ENCODE measurements at places on chromosomes 5 and 9.
A peak's percentile ranks its signal among the peaks of the same experiment; 100 is the strongest.

- H3K27ac ChIP-seq = no peak overlapping the region
- no peaks in the 10 kb centered on the region for H3K27me3 ChIP-seq
- no peaks in the 10 kb centered on the region for H3K36me3 ChIP-seq
- no peak overlapping the region for H3K4me3 ChIP-seq
- DNase-seq = no peak
Measured at GRCh38 chr9:134725605-134725940, 84.0 kb downstream of the COL5A1 start.

GRCh38 chr5:1278656-1279442, 16.0 kb downstream of the TERT start:
- H3K27me3 ChIP-seq = no peaks in the 10 kb centered on the region
- no peaks in the 10 kb centered on the region for H3K4me1 ChIP-seq
- H3K27ac ChIP-seq = no peak overlapping the region
- peaks cover 18% of the 10 kb centered on the region for H3K36me3 ChIP-seq
- no peak for DNase-seq

DNA sequence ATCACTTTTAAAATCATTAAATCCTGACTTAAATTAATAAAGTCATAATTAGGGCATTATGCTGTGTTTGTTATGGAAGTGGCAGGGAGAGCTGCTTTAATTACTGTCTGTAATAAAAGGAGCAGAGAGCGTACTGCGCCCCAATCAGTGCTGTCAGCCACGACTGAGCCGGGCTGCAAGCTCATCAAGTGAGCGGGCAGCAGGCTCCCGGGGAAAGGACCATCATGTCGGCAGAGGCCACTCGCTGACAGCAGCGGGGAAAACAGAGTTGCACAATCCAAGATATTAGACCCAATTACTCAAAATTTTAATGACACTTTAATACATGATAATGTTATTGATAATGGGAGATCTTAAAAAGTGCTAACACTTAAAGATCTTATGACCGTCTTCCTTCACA, 181.6 kb downstream of the AP3B1 start:
- peaks cover 22% of the 10 kb centered on the region for H3K36me3 ChIP-seq
- no peak overlapping the region for H3K27ac ChIP-seq
- no peaks in the 10 kb centered on the region for H3K27me3 ChIP-seq

DNA sequence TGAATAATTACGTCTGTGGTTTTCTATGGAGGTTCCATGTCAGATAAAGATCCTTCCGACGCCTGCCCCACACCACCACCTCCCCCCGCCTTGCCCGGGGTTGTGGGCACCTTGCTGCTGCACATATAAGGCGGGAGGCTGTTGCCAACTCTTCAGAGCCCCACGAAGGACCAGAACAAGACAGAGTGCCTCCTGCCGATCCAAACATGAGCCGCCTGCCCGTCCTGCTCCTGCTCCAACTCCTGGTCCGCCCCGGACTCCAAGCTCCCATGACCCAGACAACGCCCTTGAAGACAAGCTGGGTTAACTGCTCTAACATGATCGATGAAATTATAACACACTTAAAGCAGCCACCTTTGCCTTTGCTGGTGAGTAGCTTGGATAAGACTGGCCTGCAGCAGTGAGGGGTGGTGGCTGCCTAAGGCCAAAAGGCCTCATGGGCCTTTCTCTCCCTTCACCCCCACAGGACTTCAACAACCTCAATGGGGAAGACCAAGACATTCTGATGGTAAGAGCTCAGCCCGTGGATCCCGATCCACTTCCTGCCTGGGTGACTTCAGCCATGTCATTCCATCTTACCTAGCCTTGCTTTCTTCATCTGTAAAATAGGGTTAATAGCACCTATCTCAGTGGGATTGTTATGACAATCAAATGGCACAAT, at the start of gene IL3:
IL3 (plus strand) TSS at position 155 of the 661 bp plus-strand sequence; CDS start at position 207, 52 bp downstream.
- H3K4me3 ChIP-seq = no peak within 1 kb of the TSS
- no peaks in the 10 kb centered on the region for H3K4me1 ChIP-seq
- no peaks in the 10 kb centered on the region for H3K36me3 ChIP-seq
- H3K27ac ChIP-seq = no peak within 1 kb of the TSS
- peak; percentile 23 for DNase-seq

DNA sequence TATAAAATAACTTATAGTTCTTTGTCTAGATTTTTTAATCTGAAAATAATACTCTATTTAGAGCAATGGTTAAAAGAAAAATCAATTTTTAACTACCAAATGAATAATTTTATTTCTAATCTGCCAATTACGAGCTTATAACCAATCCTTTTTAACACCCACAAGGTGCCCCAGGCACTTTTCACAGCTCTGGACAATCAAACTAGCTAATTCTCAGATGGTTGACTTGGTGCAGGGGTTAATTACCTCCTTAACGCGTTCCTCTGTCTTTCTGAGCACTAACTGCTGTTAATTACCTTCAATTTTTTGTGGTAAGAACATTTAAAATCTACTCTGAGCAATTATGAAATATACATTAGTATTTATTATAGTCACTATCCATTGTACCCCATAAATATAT, 109.6 kb upstream of the PJA2 start:
- H3K36me3 ChIP-seq = no peaks in the 10 kb centered on the region
- H3K4me1 ChIP-seq = no peaks in the 10 kb centered on the region
- DNase-seq = no peak
- no peak overlapping the region for H3K4me3 ChIP-seq

DNA sequence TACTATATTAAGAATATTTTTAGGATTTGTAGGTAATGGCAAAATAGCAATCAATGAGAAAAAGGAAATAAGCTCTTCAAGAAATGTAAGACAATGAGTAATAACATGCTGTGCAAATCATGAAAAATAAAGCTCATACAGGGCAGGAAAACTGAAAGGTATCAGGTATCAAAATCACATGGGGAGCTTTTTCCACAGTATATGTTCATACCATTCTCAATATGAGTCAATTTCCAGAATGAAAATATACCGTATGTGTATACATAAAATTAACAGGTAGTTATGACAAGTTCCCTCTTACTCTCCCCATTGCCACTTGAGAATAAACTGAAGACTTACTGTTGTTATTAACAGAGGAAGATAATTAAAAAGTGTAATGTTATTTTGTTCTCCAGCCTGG, 35.9 kb downstream of the EFCAB9 start:
- H3K36me3 ChIP-seq = peaks cover 18% of the 10 kb centered on the region
- H3K27me3 ChIP-seq = no peaks in the 10 kb centered on the region
- H3K4me3 ChIP-seq = no peak overlapping the region
- no peak overlapping the region for H3K27ac ChIP-seq
- DNase-seq = no peak

DNA sequence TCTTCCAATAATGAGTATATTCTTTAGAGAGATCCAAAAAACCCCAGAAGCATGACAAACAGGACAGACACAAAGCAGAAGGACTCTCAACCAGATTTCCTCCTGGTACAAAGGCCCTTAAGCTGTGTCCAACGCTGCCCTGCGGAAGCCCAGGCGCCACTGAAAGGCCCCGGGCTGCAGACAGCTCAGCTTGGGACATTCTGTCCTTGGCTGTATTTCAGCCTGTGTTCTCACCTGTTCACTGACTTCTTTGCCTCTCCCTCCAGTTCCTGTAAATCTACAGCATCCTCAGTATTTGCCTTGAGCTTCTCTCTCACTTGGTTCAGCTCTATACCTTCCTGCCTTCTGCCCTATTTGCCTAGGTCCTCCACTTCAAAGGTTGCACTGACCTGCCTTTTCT, 96.5 kb downstream of the SH3TC2 start:
- H3K4me1 ChIP-seq = peaks cover 5% of the 10 kb centered on the region
- no peak for DNase-seq
- no peak overlapping the region for H3K27ac ChIP-seq
- H3K36me3 ChIP-seq = no peaks in the 10 kb centered on the region

GRCh38 chr5:179793468-179794139, at the start of gene LTC4S:
Gene LTC4S (plus strand): TSS chr5:179793986. CDS start chr5:179794081, 95 bp downstream.
- peak within 1 kb of the TSS; percentile 83 for H3K4me3 ChIP-seq
- H3K4me1 ChIP-seq = no peaks in the 10 kb centered on the region
- peaks cover 19% of the 10 kb centered on the region for H3K36me3 ChIP-seq
- H3K27me3 ChIP-seq = no peaks in the 10 kb centered on the region
- no peak within 1 kb of the TSS for H3K27ac ChIP-seq
